Glutamatergic neuron (in vitro differentiated cells): ENCODE measurements at places on chromosomes 7 and 10.

GRCh38 chr7:15836041-15836440 is 149.6 kb upstream of the MEOX2 start:
- no peak for DNase-seq

DNA sequence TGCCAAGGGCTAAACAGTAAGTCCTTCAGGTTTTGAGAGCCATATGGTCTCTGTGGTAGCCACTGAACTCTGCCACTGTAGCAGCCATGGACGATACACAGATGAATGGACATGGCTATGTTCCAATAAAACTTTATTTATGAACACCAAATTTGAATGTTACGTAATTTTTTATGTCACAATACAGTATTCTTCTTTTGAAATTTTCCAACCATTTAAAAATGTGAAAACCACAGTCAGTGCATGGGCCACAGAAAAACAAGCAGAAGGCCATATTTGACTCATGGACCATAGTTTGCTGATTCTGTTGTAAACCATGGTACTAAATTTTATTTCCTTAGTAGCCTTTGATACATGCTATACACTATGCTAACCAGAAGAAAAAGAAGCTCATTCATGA is 361.8 kb downstream of the MAGI2 start:
- no peak for DNase-seq

GRCh38 chr7:26642416-26642815 is 222.0 kb downstream of the SKAP2 start:
- DNase-seq = no peak

GRCh38 chr7:105268511-105269392 is 120.0 kb downstream of the SRPK2 start:
- DNase-seq = no peak

DNA sequence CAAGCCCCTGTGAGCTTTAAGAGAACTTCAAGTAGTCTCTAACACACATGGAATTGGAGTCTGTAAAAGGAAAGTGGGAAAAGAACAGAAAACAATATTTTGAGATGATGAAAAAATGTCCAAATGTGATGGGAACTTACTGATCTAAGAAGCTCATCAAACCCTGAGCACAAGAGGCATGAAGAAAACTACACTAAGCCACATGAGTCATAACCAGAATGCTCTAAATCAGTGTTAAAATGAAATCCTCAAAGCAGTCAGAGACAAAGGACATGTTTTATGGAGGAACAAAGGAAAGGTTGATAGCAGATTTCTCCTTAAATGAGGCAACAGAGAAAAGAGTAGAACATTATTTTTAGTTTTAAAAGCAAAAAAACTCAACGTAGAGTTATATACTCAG is 37.2 kb downstream of the ZNF33A start:
- DNase-seq = no peak

DNA sequence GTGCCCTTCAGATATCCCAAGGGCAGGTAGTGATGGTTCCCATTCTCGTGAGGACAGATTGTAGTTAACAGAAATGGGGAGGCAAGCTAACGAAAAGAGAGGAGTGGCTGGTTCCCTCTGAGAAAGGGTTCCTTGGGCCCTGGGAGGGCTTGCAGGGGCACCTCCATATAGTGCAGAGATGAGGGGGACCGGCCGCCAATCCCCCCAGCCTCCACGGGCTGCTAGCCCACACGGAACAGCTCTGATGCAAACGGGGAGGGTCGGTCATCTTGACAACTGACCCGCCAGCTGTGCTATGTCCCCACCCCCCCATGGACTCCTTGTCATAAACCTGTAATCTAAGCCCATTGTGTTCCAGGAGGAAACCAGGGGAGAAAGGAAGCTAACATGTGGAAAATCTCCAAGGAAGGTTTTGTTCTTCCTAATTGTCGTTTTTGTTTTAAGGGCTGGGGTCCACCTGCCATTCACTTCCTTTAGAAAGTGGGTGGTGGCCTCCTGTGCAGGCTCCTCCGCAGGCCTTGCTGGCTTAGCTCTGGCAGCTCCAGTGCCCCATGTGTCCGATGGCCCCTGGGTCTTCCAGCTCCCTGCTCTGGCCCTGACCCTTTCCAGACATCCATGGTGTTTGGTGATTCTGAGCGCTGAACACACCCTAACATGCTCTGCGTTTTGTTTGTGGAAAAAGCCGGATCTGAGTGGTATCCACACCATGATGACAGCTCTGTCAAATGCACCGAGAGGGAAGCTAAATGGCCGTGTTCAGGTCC is 15.9 kb downstream of the ADCY1 start:
- no peak for DNase-seq
